ENCODE measurements at places on chromosomes 6 and 20.

- DNase-seq = no peak
Observed at GRCh38 chr20:51481341-51481914, 61.1 kb downstream of the NFATC2 start.

DNA sequence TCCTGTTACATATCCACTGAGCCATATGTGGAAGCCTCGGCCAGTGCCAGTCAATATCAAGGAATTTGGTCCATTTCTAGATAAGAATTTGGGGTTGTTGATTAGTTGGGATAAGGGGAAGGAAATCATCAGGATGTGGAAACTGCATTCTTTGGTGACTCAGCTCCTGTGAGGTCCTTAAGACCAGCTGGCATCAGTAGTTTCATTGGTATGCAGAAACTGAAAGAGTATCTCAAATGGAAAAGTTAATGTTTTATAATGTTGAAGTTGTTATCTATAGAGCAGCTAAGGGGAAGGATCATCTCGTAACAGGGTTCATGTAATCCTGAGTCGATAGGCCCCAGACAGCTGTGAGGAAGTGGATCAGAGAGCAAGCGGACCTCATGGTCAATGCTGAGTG, 87.9 kb upstream of the PRND start:
- peak; percentile 68 for DNase-seq

GRCh38 chr6:106446983-106447382, 86.5 kb downstream of the CRYBG1 start:
- DNase-seq = peak; percentile 29

DNA sequence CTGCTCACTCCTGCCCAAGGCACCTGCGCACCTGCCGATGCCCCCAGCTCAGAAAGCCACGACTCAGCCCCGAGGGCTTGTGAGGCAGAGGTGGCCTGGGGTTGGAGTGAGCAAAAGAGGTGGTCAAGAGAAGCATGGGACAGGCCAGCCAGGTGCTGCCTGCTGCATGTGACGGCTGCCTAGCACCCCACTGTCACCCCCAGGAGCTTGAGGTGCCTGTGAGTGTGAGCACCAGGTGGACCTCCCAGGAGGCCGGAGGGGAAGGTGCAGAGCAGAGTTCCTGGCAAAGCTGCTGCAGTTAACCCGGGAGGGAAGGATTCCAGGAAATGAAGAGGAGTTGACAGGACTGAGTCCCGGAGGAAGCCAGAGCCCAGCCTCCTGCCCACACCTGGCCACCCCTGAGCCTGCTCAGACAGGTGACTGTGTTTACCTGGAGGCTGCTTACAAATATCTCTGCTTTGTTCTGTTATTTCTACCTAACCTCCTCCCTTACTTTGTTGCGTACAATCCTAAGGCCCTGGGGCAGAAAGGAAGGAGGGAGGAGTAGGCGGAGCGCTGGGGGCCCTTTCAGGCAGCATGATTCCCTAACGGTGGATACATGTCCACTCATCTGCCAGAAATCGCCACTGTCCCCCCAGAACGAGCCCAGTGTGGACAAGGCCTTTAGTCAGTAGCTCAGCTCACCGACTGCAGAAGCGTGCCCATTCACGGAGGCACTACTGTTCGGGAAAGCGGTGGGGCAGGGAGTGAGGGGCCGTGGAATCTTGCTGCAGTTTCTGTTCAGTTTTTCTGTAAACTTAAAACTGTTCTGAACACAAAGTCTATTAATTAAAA, 87.5 kb upstream of the MPC1 start:
- no peak for DNase-seq

DNA sequence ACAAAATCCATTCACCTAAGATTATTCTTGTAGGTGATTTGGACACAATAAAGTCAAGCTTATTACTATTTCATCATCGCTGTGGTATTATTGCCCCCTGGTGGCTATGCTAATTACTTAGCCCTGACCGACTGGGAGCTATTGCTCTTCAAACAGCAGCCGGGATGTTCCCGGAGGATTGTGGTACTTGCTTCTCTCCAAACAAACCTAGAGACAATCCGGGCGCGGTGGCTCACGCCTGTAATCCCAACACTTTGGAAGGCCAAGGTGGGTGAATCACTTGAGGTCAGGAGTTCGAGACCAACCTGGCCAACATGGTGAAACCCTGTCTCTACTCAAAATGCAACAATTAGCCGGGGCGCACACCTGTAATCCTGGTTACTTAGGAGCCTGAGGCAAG, 15.4 kb upstream of the STMND1 start:
- peak; percentile 45 for DNase-seq

GRCh38 chr6:52815167-52816092, 11.8 kb upstream of the GSTA1 start:
- peak; percentile 84 for DNase-seq

- no peak for DNase-seq
Observed at GRCh38 chr6:140153703-140154102, 779.3 kb upstream of the CITED2 start.

DNA sequence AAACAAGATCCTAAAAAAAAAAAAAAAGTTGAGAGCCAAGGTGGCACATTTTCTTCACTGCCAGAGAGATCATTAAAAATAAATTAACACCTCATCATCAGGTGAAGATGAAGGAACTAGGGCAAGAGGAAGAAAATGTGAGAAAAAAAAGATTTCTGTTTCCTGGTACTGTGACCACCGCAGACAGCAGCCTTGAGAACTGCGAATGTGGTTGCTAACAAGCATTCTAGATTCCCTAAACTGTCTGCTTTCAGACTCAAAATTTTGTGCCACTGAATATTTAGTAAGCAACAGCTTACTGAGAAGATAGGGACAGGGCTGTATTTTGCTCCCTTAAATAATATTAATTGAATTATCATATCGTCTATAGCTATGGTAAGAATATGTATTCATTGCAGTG, 24.1 kb upstream of the MBOAT1 start:
- no peak for DNase-seq

- no peak for DNase-seq
Observed at GRCh38 chr20:50717974-50718761, 13.2 kb upstream of the PARD6B start.

DNA sequence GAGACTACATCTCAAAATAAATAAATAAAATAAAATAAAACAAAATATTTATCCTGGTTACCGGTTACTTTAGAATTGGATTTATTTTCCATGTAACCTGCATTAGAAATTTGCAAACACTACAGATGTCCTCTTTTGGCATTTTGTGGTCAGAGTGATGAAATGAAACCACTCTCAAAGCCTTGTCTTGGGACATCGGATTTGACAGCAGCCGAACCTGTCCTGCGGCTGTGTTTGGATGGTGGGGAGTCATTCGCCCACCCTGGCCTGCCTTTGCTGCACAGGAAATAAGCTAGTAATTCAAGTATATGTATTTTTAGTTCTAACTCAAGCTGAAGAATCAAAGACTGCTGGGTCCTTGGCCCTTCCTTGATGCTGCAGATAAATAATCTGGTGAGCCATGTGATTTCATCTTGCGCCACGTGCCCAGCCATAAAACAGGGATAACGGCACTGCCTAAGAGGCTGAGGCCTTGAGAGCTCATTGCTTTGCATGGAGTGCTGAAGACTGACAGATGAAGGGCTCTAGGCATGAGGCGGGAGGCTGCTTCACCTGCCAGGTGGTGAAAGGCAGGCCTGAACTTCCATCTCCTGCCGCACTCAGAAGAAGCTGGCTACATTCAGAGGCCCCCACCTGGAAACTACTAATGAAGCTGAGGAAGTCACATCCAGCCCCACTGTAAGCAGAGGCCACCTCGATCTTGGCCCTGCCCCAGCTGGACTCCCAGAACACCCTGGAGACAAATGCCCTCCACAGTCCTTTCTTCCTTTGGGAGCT, 76.9 kb downstream of the NOL4L start:
- no peak for DNase-seq
